Central memory CD8-positive, alpha-beta T cell (primary cell): ENCODE measurements at places on chromosomes 5 and 9.

GRCh38 chr5:96431376-96432187 is 1.5 kb downstream of the PCSK1 start:
- peaks cover 91% of the 10 kb centered on the region for H3K27me3 ChIP-seq
- no peak overlapping the region for H3K27ac ChIP-seq
- H3K4me1 ChIP-seq, result peaks cover 15% of the 10 kb centered on the region
- no peak overlapping the region for H3K4me3 ChIP-seq
- no peaks in the 10 kb centered on the region for H3K36me3 ChIP-seq

DNA sequence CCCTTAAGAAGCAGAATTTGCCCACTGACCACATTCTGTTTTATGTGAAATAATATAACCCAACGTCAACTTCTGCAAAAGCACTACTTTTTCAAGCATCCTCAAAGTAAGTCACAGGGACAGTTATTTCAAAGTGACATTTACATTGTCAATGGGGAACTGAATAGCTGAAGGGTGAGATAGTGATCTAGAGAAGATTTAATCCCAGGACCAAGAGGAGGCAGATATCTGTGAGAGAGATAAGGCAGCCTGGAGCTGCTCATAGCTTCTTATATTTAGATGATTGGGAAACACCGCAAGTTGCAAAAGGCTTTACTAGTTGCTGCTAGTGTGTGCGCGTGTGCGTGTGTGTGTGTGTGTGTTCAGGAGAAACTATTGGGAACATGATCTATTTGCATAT is 210.4 kb upstream of the RFX3 start:
- no peaks in the 10 kb centered on the region for H3K27me3 ChIP-seq
- no peak overlapping the region for H3K4me3 ChIP-seq
- no peaks in the 10 kb centered on the region for H3K36me3 ChIP-seq

DNA sequence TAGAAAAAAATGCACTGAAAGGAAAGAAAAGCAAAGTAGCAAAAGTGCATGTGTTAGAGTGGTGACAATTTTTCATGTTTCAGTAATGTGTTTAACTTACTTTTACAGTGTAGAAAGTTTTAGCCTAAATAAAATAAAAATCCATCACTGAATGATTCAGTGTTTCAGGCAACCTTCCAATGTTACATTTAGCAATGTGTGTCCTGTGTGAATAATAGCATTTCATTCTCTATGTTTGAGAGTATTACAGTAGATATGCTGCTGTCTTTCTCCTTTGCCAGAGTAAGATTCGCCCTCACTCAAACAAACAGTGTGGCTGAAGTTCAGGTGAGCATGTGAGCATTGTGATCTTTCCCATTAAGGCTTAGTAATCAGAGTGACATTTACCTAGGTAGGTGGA is 171.1 kb downstream of the TARS1 start:
- no peaks in the 10 kb centered on the region for H3K36me3 ChIP-seq
- H3K27me3 ChIP-seq, result peaks cover 15% of the 10 kb centered on the region
- DNase-seq, result no peak
- H3K4me1 ChIP-seq, result no peaks in the 10 kb centered on the region
- no peak overlapping the region for H3K4me3 ChIP-seq

DNA sequence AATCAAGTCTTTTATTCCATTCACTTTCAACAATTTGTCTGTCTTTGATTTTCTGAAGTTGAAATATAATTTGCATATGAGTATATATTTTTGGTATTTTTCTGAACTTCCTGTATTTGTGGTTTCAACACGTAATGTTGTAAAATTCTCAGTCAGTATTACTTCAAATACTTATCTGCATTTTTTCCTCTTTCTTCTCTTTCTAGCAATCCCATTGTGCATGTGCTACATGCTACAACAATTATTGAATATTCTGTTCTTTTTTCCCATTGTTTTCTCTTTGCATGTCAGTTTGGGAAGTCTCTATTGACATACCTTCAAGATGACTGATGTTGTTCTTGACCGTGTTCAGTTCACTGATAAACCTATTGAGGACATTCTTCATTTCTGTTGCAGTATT is 5.6 kb upstream of the ANKRD18A start:
- no peaks in the 10 kb centered on the region for H3K36me3 ChIP-seq
- H3K4me1 ChIP-seq, result peaks cover 13% of the 10 kb centered on the region
- H3K27me3 ChIP-seq, result peaks cover 10% of the 10 kb centered on the region
- H3K27ac ChIP-seq, result no peak overlapping the region

DNA sequence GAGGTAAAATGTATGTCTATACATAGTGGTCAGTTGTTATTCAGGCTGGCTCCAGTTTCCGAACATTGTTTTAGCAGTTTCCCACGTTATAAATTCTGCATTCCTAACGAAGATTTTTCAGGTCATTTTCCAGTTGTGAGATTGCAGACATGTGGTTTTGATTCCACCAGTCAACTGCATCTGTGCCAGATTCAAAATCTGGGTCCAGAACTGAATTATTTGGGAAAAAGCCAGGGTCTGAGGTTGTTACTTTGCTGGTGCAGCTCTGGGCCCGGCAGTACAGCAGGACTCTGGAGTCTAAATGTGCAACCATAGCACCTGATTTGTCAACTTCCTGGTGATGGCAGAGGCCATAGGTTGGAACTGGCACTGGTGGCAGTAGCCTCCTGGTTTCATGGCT is 105.7 kb upstream of the MEGF10 start:
- no peaks in the 10 kb centered on the region for H3K4me1 ChIP-seq
- H3K27me3 ChIP-seq, result peaks cover 63% of the 10 kb centered on the region
- no peak overlapping the region for H3K4me3 ChIP-seq
- H3K27ac ChIP-seq, result no peak overlapping the region

DNA sequence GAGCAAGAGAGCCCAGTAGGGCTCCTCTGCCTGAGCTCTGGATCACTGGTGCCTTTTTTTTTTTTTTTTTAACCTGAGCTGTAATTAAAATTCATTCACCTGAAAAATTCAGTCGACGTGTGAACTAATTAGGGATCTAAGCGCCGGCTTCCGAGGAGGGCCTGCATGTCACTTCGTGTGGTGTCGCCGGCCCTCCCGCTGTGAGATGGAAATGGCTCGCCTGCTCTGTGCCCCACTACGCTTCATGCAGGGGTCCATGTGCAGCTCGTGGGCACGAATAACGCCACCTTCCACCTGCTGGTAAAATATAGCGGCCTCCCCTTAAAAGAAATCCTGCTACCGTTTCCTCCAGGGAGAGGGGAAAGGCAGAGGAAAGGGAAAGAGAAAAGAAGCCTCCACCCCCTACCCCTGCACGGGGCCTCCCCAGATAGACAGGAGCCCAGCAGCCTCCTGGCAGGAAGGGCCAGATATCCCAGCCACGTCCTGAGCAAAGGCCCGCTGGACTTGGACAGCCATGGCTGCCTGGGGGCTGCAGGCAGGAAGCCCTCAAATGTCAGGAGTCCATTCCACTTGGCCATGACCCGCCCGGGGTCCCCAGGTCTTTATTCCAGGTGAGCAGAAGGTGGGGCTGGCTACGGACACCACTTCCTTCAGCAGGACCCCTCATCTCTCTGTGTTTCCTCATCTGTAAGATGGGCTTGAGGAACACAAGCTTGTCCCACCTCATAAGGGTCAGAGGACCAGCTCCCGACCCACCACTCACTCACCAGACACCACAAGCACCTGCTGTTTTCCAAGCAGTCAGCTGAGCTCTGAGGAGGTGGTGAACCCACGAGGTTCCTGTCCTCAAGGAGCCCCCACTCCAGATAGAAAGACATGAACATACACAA is 38.2 kb upstream of the ZNF354A start:
- no peak overlapping the region for H3K4me3 ChIP-seq
- DNase-seq, result no peak
- H3K27ac ChIP-seq, result no peak overlapping the region

- no peaks in the 10 kb centered on the region for H3K36me3 ChIP-seq
- no peak for DNase-seq
- no peaks in the 10 kb centered on the region for H3K27me3 ChIP-seq
- no peak overlapping the region for H3K4me3 ChIP-seq
Measured at GRCh38 chr9:2638871-2639673, 17.5 kb downstream of the VLDLR start.

DNA sequence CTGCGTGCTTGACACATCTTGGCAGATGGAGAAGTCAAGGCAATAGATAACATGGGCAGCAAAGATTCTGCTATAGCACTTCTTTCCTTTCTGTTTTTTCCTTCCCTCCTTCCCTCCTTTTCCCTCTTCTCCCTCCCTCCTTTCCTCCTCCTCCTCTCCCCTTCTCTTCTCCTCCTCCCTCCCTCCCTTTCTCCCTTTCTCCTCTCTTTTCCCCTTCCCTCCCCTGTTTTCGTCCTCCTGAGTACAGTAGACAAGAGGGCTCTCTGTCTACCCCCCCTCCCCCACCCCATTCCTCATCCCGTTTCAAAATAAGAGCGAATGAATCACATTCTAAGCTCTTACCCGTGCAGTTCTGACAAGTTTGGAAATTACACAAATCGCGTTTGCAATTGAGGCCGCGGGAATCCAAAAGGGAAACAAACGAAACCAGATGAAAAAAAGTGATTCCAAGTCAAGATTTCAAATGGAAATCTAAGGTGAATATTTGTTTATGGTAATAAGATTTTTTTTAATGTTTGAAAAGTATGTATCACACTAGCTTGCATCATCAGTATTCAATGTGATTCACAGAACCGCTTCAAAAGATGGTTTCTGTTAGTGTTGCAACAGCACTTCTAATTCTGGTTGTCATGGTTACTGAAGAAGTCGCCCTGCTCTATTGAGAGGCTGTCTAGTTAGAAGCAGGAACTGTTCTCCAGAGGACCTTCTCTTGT is 1.3 kb downstream of the NIM1K start:
- H3K36me3 ChIP-seq, result no peaks in the 10 kb centered on the region
- DNase-seq, result no peak
- peak overlapping the region; percentile 75 for H3K4me3 ChIP-seq

DNA sequence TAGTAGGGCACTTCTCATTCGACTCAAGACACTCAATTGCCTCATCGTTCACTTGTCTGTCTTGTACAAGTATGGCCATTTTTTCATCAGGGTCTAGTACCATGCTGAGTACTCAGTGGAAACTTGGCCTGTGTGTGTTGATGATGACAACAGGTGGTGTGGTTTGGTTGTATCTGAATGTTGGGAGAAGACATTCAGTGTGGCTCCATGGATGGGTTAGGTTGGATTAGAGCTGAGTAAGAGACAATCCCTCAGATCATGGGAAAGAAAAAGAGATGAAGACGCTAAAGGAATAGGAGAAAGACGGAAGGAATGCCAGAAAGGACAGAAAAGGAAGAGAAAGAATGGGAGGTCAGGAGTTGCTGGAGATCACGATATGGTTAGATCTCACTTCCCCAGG is 17.0 kb downstream of the PCDH1 start:
- no peaks in the 10 kb centered on the region for H3K4me1 ChIP-seq
- H3K27ac ChIP-seq, result no peak overlapping the region
- no peak for DNase-seq
- H3K4me3 ChIP-seq, result no peak overlapping the region

DNA sequence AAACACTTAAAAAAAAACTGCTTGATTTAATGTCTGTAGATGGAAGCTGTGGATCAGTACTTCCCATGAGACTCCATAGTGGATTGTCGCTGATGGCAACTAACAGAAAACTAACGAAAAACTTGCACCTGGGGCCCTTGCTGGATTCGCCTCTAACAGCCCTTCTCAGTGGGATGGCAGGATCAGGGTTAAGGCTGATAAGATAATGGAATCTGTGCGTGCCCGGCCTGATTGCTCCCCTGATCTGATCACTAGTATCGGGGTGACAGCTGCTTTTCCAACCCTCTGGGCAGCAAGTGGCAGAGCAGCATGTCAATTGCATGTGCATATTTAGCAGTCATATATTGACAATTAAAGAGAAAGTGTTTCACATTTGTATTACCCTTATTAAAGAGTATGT is 185.8 kb upstream of the ELAVL2 start:
- H3K4me1 ChIP-seq, result no peaks in the 10 kb centered on the region
- no peaks in the 10 kb centered on the region for H3K36me3 ChIP-seq
- H3K4me3 ChIP-seq, result no peak overlapping the region
- no peak overlapping the region for H3K27ac ChIP-seq

DNA sequence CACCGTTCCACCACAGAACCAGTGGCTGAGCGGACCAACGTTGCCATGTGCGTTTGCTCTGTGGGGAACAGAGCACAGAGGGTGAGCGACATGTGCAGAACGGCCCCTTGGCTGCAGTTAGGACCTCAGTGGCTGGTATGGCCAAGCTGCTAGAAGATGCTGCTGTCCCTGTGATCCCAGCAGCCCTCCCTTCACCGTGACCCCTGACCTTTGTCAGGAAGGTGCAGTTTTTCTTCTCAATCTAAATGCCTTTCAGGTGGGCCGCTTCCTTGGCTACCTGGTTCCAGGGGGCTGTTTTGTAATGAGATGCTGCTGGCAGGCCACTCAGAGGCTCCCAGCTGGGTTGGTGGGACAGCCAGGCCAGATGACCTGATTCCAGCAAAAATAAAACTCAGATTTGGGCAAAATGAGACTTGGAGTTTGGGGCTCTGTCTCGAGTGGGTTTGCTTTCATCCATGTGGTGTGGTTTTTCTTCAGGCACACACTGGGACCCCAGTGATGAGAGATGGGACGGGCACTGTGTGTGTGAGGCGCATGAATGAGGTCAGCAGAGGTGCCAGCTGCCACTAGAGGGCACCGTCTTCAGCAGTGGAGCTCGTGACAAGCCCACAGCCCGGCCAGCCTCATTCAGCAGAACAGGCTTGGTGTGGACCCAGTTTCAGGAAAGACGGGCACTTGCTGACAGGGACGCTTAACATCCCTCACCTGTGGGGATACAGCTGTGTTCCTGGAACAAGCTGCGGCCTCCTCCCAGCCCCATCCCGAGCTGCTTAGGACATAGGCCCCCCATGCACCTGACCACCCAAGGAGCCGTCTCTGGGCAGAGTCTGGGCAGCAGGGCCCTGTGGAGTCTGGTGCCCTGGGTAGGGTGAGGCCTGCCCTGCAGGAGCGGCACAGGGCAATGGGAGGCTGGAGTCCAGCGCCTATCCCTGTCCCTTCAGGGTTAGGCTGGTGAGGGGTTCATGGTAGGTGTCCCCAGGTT is 4.1 kb downstream of the MRPS2 start:
- peaks cover 15% of the 10 kb centered on the region for H3K36me3 ChIP-seq
- no peaks in the 10 kb centered on the region for H3K27me3 ChIP-seq
- DNase-seq, result no peak
- H3K4me1 ChIP-seq, result peaks cover 25% of the 10 kb centered on the region

DNA sequence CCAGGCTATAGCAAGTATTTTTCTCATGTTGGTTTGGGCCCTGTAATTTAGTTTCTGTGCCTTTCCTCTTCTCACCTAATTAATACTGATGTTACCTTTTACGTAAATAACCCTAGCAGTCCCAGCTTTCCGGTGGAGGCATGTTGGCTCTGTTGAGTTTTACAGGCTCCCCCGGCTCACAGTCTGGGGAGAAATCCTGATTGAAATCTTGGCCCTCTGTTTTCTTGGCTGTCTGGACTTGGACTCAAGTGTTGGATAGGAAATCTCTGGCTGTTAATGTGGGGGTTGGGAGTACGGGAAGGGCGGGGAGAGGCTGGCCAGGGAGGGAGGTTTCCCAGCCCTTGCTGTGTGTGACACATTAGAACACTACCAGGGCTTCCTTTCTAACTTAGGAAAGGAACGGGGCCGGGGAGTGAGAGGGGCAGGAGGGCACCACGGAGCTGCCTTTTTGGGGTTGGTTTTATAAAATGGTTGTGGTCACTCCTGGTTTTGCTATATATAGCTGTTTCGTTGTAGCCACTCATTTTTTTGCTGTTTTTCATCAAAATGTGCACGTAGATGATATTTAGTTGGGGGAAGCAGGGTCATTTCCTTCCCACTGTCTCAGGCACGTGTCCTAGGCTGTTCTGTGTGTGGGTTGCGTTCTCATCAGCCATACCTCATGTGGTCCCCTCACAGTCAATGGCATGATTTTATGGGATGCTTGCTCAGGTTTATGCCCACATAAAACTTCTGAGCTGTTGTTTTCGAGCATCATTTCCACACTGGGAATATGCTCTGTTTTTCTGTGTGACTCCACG is 11.0 kb downstream of the TRIO start:
- DNase-seq, result no peak
- no peaks in the 10 kb centered on the region for H3K4me1 ChIP-seq
- H3K27me3 ChIP-seq, result peaks cover 29% of the 10 kb centered on the region
- no peak overlapping the region for H3K27ac ChIP-seq
